NCI-H748 treated with DMSO at 0.1 percent for 48 hours (cell line): ENCODE measurements at places on chromosomes 3 and 15.

DNA sequence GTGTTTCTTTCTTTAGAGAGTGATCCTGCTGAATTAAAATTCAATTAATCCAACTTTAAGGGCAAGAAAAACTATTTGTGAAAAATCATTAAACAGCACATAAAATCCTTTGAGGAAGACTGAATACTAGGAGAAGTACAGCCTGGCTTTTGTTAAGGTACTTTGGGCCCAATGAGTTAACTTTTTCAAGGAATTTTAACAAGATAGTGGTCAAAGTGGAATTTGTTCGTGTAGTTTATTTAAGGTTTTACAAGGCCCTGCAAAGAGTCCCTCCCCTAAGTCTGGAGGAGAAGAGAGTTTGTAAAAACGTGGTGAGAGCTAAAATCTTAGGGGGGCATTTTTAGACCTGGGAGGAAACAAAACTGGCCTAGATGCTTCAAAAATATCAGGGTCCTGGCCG, 26.0 kb upstream of the TRIM71 start:
- DNase-seq = no peak

DNA sequence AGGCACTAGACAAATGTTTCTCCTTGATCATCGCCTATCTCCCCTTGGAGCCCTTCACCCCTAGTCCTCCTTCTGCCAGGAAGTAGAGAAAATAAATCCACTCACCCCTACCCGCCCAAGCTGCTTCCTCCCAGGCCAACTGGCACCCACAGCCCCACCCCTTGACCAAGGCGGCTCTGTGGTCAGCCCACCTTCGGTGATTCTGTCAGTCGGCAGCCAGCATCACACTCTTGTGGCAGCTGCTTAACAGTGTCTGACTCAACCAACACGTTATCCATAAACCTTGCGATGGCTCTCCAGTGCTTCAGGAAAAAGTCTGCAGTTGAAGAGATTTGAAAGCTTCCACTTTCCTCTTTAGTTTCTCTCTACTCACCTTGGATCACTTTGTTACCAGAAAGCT, 7.6 kb downstream of the SHF start:
- DNase-seq = no peak

DNA sequence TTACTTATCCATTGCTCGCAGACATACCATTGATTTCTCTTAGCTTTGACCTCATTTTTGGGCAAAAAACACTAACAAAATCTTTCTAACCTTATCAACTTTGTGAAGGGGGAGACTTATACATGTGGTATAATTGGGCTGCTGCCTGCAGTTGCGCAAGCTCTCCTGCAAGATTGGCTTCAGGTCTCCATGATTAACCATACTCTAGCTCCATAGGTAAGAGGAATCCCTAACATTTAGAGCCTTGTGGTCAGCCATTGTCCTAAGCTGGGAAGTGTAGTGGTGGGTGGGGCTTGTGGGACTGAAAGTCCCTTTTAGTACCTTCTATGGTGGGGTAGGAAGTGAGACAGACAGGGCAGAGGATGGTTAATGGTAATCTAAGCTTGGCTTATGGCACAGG, 179.6 kb upstream of the THRB start:
- DNase-seq = no peak

DNA sequence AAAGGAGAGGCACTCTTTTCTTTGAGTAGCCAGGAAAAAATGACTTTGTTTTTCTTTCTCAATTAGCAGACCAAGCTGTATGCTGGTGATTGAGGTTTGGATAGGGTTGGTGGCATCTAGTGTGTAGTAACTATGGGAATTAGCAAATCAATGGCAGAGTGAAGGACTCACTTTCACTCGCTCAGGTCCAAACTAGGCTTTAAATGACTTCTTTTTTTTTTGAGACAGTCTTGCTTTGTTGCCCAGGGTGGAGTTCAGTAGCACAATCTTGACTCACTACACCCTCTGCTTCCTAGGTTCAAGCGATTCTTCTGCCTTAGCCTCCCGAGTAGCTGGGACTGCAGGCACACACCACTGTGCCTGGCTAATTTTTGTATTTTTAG, 35.9 kb downstream of the PRKCI start:
- DNase-seq = no peak

DNA sequence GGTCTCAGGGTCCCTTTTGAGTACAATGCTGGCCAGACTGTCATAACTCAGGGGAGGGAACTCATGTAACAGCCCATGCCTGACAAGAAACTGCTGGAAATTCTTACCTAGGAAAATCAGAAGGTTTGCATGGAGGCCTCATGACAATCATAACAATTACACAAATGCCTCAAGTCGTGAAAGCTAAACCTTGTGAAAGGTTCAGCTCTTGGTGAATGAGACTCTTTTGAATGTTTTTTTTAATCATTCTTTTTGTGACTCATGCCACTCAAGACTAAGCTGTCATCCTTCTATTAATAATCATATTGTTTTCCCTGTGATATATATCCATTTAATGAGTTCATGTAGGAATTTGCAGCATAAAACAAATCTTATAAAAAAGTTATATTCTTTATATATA, 61.4 kb upstream of the LEKR1 start:
- no peak for DNase-seq

GRCh38 chr15:99445272-99445850, 120.4 kb upstream of the MEF2A start:
- no peak for DNase-seq

GRCh38 chr3:63064209-63064755, 189.1 kb upstream of the CADPS start:
- no peak for DNase-seq

DNA sequence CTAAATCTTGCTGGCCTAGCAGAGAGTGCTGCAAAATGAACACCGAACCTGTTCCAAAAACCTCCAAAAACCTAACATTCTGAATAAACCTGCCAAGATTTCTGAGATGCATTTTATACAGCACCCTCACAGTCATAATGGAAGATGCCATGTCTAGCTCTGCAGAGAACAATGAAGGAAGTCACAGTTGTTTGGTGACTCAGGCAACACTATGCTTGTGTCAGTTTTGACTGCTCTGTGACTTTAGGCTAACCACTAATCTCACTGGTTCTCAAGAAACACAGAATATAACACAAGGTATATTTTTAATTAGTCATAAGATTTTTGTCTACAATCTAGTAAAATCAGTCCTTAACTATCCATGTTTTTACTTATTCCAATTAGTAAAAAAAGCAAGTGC, 606.6 kb downstream of the TBL1XR1 start:
- no peak for DNase-seq

DNA sequence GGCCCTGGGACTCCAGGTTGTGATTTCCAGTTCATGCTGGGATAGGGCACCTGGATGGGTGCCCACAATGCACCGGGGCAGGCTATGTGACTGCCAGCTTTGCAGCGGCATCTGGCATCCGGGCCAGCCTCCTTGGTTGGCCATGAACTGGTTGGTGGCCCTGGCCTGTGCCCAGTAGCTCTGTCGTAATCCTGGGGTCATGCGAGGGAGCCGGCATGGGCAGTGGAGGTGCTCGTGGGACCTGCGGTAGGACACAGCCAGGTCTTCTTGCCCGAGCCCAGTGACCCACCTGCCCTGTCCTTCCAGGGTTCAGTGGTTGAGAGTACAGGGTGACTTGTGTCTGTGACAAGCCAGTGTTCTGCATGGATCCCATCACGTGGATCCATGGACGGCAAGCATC, 237.9 kb downstream of the SNRPN start:
- no peak for DNase-seq

GRCh38 chr15:46322753-46323152, 687.9 kb downstream of the SQOR start:
- peak; percentile 12 for DNase-seq

GRCh38 chr15:80458580-80458979, 54.4 kb downstream of the ARNT2 start:
- no peak for DNase-seq

DNA sequence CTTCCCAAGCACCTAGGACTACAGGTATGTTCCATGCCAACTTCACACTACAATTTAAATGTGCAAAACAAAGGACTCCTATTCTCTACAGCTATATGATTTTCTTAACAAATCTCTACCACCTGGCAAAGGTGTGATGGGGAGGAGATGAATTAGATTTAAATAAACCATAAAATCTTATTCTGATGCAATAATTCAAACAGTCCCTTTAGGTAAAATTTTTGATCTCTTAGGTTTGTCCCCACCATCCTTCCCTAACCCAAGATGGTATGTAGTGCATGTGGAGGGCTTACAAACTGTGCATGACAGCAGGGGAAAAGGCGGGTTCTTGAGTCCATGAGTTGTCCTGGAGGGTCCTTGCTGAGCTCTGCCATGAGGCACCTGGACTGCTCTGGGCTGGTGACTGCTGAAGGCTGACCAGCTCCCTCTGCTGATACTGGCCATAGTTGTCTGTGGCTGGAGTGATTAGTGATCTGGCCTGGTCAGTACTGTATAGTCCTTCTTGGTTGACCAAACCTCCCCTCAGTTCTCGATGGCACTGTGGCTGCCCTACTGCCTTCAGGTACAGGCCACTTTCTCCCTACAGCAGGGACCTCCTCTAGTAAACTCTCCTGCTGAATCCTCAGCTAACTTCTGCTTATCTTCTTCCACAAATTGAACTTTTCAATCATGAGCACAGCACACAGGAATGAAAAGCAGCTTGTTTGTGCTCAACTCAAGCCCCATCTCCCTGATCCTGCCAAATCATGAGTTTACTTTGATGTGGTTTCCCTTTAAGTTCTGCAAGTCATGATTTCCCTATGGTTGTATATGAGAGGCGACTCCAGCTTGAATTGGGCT, 30.1 kb downstream of the CFAP161 start:
- no peak for DNase-seq

- DNase-seq = no peak
Observed at GRCh38 chr3:13219902-13220296, 146.7 kb upstream of the IQSEC1 start.

DNA sequence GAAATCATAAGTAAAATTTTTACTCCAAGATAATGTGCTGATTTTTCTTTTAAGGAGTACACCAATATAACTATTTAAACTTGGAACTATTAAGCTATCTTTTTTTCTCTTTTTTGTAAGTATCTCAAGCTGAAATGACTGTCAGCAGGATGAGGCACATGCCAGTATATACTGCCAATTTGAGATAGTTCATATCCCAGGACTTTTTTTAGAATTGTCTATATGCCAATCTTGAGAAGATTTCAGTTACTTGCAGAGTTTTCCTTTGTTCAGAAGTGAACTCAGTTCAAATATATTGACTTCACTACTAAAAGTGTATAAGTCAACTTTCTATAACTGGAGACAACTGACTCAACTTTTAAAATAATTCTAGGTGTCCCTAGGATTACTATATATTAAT, 181.7 kb upstream of the ZNF717 start:
- DNase-seq = no peak

- DNase-seq = no peak
Observed at GRCh38 chr15:49163678-49164077, 6.4 kb upstream of the GALK2 start.

DNA sequence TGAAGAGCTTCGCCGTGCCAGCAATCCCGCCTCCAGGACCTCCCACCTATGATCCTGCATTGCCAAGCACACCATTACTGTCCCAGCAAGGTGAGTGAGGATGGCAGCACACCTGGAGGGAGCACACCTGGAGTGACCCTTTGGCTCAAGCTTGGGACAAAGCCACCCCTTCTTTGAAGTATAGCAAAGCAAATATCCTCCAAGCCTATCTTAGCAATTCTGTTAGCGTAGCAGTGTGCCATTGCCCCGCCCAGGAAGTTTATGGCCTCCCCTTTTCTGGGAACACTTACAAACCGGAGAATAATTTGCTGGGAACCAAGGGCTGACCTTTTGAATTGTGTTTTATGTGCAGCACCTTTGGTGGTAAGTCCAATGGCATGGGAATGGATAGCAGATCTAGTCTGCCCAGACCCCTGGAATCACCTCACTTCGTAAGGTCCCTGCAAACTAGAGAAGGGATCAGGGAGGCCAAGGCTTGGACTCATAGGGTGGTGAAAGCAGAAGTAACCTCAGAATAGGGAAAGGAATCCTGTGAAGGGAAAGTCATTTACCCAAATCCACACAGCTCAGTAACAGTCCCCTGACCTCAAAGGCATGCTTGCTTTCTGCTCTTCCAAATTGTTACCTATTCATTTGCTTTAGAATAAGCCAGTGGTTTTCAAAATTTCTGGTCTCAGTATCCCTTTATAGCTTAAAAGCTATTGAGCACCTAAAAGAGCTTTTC, 70.1 kb downstream of the HCN4 start:
- no peak for DNase-seq

- DNase-seq = no peak
Observed at GRCh38 chr15:78023865-78024518, 53.5 kb downstream of the TBC1D2B start.

- no peak for DNase-seq
Observed at GRCh38 chr3:65330072-65330471, 642.3 kb upstream of the ADAMTS9 start.

DNA sequence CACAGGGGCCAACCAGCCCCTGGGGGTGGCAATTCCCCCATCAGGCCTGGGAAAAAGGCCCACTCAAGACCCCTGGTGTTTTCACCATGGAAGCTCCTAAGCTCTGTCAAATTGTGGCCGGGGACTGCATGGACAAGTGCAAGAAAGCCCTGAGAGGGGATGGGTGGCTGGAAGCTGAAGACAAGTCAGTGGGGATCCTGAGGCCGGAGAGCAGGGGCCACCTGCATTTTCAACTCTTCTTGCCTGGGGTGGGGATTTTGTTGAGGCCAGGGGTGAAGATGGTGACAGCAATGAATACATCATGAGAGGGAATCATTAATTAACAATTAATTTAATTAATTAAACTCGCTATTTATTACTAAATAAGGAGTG, 33.9 kb downstream of the FEM1B start:
- no peak for DNase-seq

- DNase-seq = peak; percentile 12
Observed at GRCh38 chr15:45790325-45790943, 155.6 kb downstream of the SQOR start.

DNA sequence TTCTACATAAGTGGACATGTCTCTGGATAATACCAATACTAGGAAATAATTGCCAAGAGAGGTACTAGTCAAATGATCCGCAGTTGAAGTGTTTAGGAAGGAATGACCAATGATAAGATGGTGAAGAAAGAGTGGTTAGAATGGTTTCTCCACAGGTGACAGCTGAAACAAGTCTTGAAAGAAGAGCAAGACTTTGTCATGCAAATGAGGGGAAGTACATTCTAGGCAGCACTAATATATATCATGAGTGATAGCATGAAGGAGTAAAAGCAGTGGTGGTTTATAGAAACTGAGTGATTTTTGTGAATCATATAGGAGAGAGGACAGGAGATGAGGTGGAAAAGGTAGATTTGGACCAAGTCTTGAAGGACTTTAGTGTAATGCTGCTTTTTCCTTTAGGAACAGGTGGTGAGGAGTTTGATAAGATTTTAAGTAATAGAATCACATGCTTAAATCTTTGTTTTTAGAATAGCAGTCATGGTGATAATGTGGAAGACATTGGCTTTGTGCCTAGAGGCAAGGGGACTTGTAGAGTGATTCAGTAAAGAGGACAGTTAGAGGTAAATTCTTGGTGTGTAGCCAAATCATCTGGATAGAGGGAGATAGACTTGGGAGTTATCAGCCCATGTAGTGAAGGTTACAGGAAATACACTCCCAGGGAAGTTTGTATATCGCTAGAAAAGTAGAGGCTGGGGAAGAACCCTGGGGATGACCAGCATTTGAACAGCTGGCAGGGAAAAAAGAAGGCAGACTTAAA, 31.9 kb downstream of the SLMAP start:
- DNase-seq = no peak

- DNase-seq = no peak
Observed at GRCh38 chr3:39644176-39644575, 165.2 kb upstream of the MYRIP start.
